ENCODE measurements at places on chromosomes 5 and 9. TPM values are rescaled to one million over a fixed set of nuclear protein-coding genes. Genes with fewer than 3 reads are reported as not detected.
A peak's percentile ranks its signal among the peaks of the same experiment; 100 is the strongest.

GRCh38 chr5:11483630-11484029, 420.6 kb downstream of the CTNND2 start:
- no peaks in the 10 kb centered on the region for H3K4me1 ChIP-seq
- H3K4me3 ChIP-seq: no peak overlapping the region
- no peaks in the 10 kb centered on the region for H3K36me3 ChIP-seq
- H3K27me3 ChIP-seq: no peaks in the 10 kb centered on the region
- H3K27ac ChIP-seq: no peak overlapping the region

SHOC1 gene
- 1.0 TPM for total RNA-seq

DNA sequence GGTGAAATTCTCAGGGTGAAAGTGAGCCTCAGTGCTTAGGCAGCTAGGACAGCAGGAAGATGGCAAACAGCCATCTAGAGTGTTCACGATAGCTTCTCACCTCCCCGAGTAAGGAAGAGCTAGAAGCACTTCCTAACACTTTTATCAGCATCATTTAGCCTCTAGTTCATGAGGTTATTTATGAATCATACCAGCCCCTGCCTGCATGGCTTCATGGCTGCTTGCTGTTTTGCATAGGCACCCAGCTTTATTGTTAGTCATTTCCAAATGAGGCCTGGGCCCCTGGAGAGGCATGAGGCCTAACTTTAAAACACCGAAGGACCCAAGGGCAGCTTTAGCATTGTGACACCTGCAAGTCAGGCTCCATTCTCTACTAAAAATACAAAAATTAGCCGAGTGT, 134.9 kb upstream of the PANK3 start:
- DNase-seq: no peak
- no peaks in the 10 kb centered on the region for H3K36me3 ChIP-seq
- H3K27ac ChIP-seq: no peak overlapping the region

DNM1 gene
- 39.0 TPM for total RNA-seq

DNA sequence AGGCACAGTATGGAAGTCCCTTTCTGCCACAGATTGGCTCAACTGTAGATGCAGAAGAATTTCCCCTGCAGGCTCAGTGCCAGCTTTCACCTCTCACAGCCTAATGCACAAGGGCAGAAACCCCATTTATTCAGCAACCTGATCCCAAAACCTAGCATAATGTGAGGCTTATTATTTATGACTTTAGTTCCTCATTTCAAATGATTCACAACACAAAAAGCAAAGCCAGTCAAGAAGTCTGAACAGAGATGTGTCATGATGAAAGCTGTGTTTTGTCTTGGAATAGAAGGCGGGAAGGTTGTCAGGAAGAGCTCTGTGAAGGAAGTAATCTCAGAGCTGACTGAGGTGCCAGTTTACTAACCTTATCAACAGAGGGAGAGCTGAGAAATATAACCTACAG, 369.7 kb downstream of the LRRC70 start:
- H3K27ac ChIP-seq: no peak overlapping the region
- H3K4me3 ChIP-seq: no peak overlapping the region
- H3K27me3 ChIP-seq: no peaks in the 10 kb centered on the region
- no peak for DNase-seq

GRCh38 chr9:93505541-93506132, 52.3 kb upstream of the FAM120AOS start:
- no peaks in the 10 kb centered on the region for H3K36me3 ChIP-seq
- H3K4me1 ChIP-seq: no peaks in the 10 kb centered on the region
- no peaks in the 10 kb centered on the region for H3K27me3 ChIP-seq

GRCh38 chr9:91711755-91712601, 238.1 kb downstream of the ROR2 start:
- no peaks in the 10 kb centered on the region for H3K27me3 ChIP-seq
- no peaks in the 10 kb centered on the region for H3K4me1 ChIP-seq
- H3K36me3 ChIP-seq: no peaks in the 10 kb centered on the region

DNA sequence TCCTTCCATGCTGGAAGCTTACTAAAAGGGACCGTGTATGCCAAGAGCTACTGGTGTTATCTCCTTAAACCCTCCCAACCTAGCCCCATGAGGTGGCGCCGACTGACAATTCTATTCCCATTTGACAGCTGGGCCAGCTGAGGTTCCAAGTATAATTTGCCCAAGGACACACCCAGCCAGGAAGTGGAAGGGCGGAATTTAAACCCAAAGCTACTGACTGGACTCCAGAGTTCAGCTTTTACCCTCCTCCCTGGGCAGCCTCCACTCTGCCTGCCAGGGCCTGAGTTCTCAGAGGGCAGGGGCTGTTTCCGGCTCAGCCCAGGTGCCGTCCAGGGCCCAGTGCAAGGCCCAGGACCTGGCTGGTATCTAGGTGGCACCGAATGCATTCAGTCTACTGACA, 71.8 kb downstream of the C9orf50 start:
- H3K4me1 ChIP-seq: peaks cover 4% of the 10 kb centered on the region
- DNase-seq: no peak
- H3K27ac ChIP-seq: peak overlapping the region; percentile 61
- no peaks in the 10 kb centered on the region for H3K27me3 ChIP-seq
- H3K4me3 ChIP-seq: no peak overlapping the region

PCDHA5 gene
- 0.61 TPM for total RNA-seq

- H3K27ac ChIP-seq: no peak overlapping the region
- H3K36me3 ChIP-seq: no peaks in the 10 kb centered on the region
- peaks cover 5% of the 10 kb centered on the region for H3K27me3 ChIP-seq
- peak; percentile 6 for DNase-seq
- no peaks in the 10 kb centered on the region for H3K4me1 ChIP-seq
Measured at GRCh38 chr5:1637639-1638481, 114.1 kb upstream of the LPCAT1 start.

- no peak for DNase-seq
- H3K27me3 ChIP-seq: no peaks in the 10 kb centered on the region
- H3K27ac ChIP-seq: peak overlapping the region; percentile 52
- no peaks in the 10 kb centered on the region for H3K4me1 ChIP-seq
- H3K4me3 ChIP-seq: no peak overlapping the region
Measured at GRCh38 chr5:34585601-34586104, 70.5 kb upstream of the RAI14 start.

SLIT3 gene
- 9.4 TPM for total RNA-seq

- DNase-seq: no peak
- no peaks in the 10 kb centered on the region for H3K36me3 ChIP-seq
- no peak overlapping the region for H3K4me3 ChIP-seq
- H3K27ac ChIP-seq: no peak overlapping the region
- no peaks in the 10 kb centered on the region for H3K27me3 ChIP-seq
Measured at GRCh38 chr5:76582230-76583162, 40.7 kb downstream of the F2RL2 start.

ZFP37 gene
- total RNA-seq: 7.7 TPM

- no peak for DNase-seq
- H3K36me3 ChIP-seq: no peaks in the 10 kb centered on the region
- H3K4me1 ChIP-seq: no peaks in the 10 kb centered on the region
- H3K4me3 ChIP-seq: no peak overlapping the region
- no peaks in the 10 kb centered on the region for H3K27me3 ChIP-seq
- no peak overlapping the region for H3K27ac ChIP-seq
Measured at GRCh38 chr5:8907168-8907868, 638.6 kb downstream of the SEMA5A start.

DNA sequence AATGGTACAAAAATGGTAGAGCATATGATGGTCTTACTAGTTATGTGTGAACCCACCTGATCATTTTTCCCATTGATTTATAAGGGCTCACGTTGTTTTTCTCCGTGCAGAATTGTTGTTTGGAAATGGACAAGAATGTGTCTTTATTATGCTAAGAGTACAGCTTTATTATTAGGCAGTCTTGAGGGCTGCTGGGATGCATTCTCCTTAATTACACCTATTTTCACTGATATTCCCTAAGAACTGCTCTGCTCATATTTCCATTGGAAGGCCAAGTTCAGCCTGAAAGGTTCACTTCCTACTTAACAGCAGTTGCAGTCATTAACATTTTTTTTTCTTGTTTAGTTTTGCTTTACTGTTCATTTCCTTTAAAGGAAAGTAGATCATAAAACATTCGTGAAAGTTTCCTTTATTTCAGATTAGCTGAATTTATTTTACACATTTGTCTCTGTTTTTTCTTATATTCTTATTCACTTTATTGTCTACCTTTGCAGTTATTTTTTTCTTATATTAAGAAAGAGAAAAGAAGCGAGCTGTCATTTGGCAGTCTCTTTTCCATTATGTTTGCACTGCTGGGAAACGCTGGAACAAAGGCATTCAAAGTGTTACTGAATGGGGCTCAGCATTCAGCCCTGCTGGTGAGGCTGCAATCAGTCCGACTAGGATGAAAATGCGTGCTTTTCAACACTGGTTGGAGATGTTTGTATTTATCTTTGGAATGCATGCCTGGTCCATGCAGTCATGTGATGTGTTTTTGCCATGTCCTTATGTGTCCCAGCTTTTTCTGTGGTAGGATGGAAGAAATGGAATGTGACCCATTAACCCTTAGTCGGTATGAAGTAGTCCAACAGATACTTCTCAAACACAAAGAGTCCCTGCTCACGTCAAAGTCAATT, 602.7 kb upstream of the ZNF608 start:
- no peaks in the 10 kb centered on the region for H3K4me1 ChIP-seq
- H3K27me3 ChIP-seq: no peaks in the 10 kb centered on the region
- no peaks in the 10 kb centered on the region for H3K36me3 ChIP-seq
- no peak for DNase-seq
- no peak overlapping the region for H3K27ac ChIP-seq
- H3K4me3 ChIP-seq: no peak overlapping the region

DNA sequence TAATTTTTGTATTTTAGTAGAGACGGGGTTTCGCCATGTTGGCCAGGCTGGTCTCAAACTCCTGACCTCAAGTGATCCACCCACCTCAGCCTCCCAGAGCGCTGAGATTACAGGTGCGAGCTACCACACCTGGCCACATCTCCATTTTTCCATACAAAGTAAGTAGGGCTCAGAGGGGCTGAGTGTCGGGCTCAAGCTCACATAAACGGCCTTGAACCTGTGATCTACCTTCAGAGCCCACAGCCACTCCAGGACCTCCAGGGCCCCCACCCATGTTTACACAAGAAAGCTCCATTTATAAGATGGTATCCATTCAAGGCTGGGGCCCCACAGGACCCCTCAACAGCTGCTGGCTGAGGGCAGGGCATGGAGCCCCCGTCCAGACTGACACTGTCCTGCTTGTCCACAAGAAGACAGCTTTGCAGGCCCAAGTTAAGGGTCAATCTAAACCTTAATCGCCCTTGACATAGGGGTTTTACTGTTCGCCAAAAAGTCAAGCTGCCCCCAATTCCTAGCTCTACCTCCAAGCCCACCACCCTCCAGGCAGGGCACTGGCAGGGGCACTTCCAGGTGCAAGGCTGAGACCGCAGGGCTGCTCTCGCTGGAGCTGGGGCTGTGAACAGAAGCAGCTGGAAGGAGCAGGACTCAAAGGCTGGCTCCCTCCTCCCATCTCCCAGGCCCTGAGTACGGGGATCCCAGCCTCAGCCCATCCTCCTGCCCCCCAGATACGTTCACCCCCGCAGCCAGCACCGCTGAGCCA, 18.9 kb downstream of the FAM78A start:
- H3K27ac ChIP-seq: no peak overlapping the region
- no peaks in the 10 kb centered on the region for H3K4me1 ChIP-seq
- H3K36me3 ChIP-seq: no peaks in the 10 kb centered on the region
- no peak overlapping the region for H3K4me3 ChIP-seq
- no peak for DNase-seq
- H3K27me3 ChIP-seq: no peaks in the 10 kb centered on the region

IFNK gene
- total RNA-seq: not detected

CDX1 gene
- 0.41 TPM for total RNA-seq

SCGB3A2 gene
- total RNA-seq: not detected

DNA sequence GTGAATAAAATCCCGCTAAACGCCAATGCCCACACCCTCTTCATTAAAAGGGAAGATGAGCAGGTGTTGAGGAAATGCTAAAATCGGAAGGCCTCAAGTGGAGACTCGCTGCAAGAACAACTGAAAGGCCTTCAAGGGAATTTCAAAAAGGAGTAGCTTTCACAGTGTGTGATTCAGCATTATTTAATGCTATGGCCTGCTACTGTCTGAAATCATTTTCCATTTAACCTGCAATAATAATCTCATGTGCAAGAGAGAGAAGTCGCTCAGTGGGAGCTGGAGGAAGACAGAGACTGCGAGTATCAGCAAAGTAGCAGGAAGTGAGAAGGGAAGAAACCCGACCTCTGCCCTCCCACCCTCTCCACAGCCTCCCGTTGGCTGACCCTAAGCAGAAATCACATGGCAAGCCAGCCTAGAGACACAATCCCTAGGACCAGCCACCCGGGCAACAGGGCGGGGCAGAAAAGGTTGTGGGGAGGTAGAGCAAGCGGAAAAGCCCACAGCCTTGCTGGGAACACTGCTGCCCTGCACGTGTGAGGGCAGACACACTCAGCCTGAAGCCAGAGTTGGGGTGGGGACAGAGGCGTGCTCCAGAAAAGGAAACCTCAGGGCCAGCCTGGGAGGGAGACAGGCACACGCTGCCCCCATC, 39.9 kb upstream of the CTSL start:
- H3K36me3 ChIP-seq: no peaks in the 10 kb centered on the region
- no peak overlapping the region for H3K27ac ChIP-seq
- DNase-seq: no peak
- no peaks in the 10 kb centered on the region for H3K27me3 ChIP-seq
- H3K4me3 ChIP-seq: no peak overlapping the region

TARS1 gene
- 64.9 TPM for total RNA-seq

DNA sequence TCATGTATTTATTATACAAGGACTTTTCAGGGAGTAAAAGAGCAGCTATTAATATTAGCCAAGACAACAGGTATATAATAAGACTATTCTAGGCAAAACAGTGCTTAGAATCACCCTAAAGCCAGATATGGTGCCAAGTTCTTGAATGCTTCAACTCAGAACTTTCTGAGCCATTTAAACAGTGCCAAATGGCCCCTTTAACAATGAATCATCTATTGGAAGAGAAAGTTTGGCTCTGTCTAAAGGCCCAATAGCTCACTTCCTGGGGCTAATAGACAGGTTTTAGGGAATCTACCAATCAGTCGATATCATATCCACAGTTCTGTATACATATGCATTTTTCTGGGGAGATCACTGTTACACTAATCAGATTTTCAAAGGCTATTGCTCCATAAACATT, 42.9 kb downstream of the ZNF474 start:
- H3K4me3 ChIP-seq: no peak overlapping the region
- H3K27me3 ChIP-seq: no peaks in the 10 kb centered on the region
- H3K27ac ChIP-seq: no peak overlapping the region
- DNase-seq: no peak
- H3K36me3 ChIP-seq: no peaks in the 10 kb centered on the region

PROB1 gene
- 8.3 TPM for total RNA-seq

- H3K4me1 ChIP-seq: no peaks in the 10 kb centered on the region
- no peak for DNase-seq
- H3K4me3 ChIP-seq: no peak overlapping the region
- no peaks in the 10 kb centered on the region for H3K36me3 ChIP-seq
- no peak overlapping the region for H3K27ac ChIP-seq
- no peaks in the 10 kb centered on the region for H3K27me3 ChIP-seq
Measured at GRCh38 chr5:131245312-131245711, 18.5 kb upstream of the CDC42SE2 start.

GRCh38 chr9:27561685-27562084, 11.6 kb downstream of the C9orf72 start:
- H3K4me3 ChIP-seq: no peak overlapping the region

NFIB gene
- total RNA-seq: 85.3 TPM

- H3K27me3 ChIP-seq: no peaks in the 10 kb centered on the region
- H3K36me3 ChIP-seq: no peaks in the 10 kb centered on the region
- no peaks in the 10 kb centered on the region for H3K4me1 ChIP-seq
- no peak overlapping the region for H3K27ac ChIP-seq
- no peak for DNase-seq
Measured at GRCh38 chr9:108113596-108113995, 624.0 kb upstream of the KLF4 start.

All from uterus (tissue), 4 donors.